T-helper 17 cell (primary cell): ENCODE measurements at places on chromosomes 13 and 19. TPM values are rescaled to one million over a fixed set of nuclear protein-coding genes. Genes with fewer than 3 reads are reported as not detected.

DNA sequence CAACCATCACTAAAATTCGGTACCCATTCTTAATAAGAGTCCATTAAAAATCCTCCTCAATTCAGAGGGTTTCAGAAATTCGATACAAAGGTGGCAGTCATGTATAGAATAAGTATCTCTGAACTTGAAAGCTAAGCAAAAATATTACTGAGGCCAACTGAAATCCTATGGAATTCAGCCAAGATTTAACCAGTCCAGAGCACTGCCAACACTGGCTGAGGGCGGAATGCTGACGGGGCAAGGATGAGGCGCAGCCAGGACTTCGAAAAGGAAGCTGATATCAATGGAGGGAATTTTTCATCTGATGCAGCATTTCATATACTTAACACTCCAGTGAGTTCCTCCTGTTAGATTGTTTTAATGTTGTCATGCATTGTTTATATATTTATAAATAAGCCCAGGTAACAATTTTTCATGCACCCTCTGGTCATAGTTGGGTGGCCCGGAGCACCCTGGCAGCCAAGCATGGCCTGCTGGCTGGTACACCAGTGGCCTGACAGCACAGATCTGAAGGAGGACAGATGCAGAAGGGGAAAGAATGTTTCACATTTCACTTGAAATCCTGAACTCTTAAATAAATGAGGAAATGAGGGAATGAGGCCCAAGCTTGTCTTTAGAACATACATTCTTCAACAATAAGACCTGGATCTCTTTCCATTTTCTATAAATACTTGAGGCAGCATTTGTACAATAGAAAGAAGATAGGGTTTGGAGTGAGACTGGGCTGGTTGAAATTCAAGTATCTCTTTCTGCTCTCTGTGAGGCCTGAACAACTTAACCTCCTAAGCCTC is 41.5 kb downstream of the WDFY2 start:
- no peak for DNase-seq

The NXNL1 gene
- total RNA-seq, result not detected

- no peak for DNase-seq
These were observed 41.6 kb downstream of the PAN3 start for GRCh38 chr13:28179974-28180373.

DNA sequence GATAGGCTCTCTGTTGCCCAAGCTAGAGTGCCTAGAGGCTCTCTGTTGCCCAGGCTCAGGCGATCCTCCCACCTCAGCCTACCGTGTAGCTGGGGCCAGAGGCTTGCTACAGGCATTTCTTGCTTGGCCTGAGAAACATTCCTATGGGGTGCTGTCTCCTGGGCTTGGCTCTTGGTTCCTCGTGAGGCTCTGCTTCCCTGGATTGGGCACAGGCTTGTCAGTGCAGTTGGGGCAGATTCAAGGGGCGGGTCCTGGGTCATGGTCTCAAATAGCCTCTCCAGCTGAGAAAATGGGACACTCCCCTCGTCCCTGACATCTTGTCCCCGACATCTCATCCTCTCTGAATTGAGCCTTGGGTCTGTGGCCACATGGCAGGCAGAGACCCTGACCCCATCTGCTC is 4.9 kb downstream of the TSSK6 start:
- DNase-seq, result no peak

The OVOL3 gene
- total RNA-seq, result not detected

GRCh38 chr19:16034180-16034579 is 42.1 kb upstream of the TPM4 start:
- DNase-seq, result no peak

DNA sequence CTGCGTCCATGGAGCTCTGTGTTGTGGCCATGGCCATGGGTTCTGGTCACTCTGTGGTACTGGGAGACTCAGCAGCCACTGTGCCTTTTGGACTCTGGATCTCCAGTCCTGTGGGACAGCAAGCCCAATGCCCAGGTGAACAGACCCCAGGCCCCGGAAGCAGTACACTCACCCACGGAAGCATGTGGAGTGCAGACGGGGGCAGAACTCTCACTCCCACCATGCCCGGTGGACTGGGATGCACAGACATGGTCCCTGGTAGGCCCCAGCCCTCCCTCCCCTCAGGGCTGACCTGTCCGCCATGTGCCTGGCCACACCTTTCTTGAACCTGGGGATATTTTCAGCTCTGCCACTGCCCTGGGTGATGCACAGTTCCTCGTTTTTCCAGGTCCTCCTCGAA is 163.3 kb downstream of the URI1 start:
- no peak for DNase-seq

DNA sequence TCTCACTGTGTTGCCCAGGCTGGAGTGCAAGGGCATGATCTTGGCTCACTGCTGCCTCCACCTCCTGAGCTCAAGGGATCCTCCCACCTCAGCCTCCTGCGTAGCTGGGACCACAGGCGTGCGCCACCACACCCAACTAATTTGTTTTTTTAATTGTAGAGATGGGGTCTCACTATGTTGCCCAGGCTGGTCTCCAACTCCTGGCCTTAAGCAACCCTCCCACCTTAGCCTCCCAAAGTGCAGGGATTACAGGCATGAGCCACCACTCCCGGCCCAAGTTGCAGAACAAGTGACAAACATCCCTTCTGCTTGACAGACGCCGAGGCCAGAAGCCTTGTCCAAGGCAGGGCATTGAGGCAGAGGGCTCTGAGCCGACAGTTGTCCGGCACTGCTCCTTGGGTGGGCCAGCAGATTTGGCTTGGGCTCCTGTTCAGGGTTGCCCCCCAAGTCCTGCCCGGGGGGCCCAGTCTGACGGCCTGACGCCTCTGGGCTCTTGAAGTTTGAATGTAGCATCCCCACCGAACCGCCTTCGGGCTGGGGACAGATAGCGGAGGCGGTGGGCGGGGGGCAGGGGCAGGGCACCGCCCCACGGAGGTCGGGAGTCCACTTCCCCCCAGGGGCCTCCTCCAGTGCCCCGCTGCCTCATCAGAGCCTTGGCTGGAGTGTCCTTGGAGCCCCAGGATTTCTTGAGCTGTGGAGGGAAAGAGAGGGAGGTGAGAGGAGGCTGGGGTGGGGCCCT is 5.7 kb upstream of the SPACA4 start:
- DNase-seq, result no peak

The ZNF571 gene
- total RNA-seq, result 11.4 TPM

- DNase-seq, result no peak
These were observed 1.6 kb upstream of the MLNR start for GRCh38 chr13:49218493-49219051.

The PCDH17 gene
- 0.15 TPM for total RNA-seq

The PROZ gene
- total RNA-seq, result not detected
